ENCODE measurements at places on chromosomes 11 and 22. TPM values are rescaled to one million over a fixed set of nuclear protein-coding genes. Genes with fewer than 3 reads are reported as not detected.

Gene TBX10
- total RNA-seq, result 0.49 TPM

Gene OR56A5
- not detected for total RNA-seq

Gene SCGB1C1
- not detected for total RNA-seq

Gene CCDC81
- total RNA-seq, result 0.12 TPM

Gene CCDC88B
- 2.4 TPM for total RNA-seq

Gene ADM2
- total RNA-seq, result 19.2 TPM

Gene LRP5
- 109 TPM for total RNA-seq

Gene SYT13
- total RNA-seq, result 0.51 TPM

Gene DENND5A
- 22.1 TPM for total RNA-seq

Gene PLEKHB1
- 1.8 TPM for total RNA-seq

Gene GLB1L3
- not detected for total RNA-seq

Gene OR56A3
- total RNA-seq, result not detected

Gene KCNJ11
- 3.7 TPM for total RNA-seq

Gene IFITM1
- 71.3 TPM for total RNA-seq

Gene RNF215
- 10.0 TPM for total RNA-seq

Gene PGM2L1
- 2.0 TPM for total RNA-seq

Gene LRRC56
- 0.12 TPM for total RNA-seq

Gene P4HA3
- 0.78 TPM for total RNA-seq

Gene CEP126
- 0.04 TPM for total RNA-seq

Gene RAB38
- 1.0 TPM for total RNA-seq

Gene LRP4
- total RNA-seq, result 1.1 TPM

Gene FAM180B
- total RNA-seq, result not detected

Gene ABTB2
- total RNA-seq, result 9.7 TPM

Gene RIMBP3C
- 0.12 TPM for total RNA-seq

Gene SMC1B
- not detected for total RNA-seq

Gene PARVA
- 23.3 TPM for total RNA-seq

Gene PHETA2
- 0.87 TPM for total RNA-seq

Gene CDK2AP2
- total RNA-seq, result 56.2 TPM

Gene DEFB131B
- total RNA-seq, result not detected

Gene MAPK11
- 1.7 TPM for total RNA-seq

Gene BRSK2
- total RNA-seq, result not detected

Gene MOGAT2
- total RNA-seq, result 164 TPM

Gene CBLIF
- not detected for total RNA-seq

Gene MMP13
- total RNA-seq, result not detected

Gene ZFTA
- 9.5 TPM for total RNA-seq

Gene SLC22A25
- 19.1 TPM for total RNA-seq

Gene WBP2NL
- total RNA-seq, result 0.66 TPM

Gene KCNJ1
- total RNA-seq, result not detected

Gene DDIAS
- total RNA-seq, result 3.1 TPM

Gene OR52E8
- total RNA-seq, result not detected

Gene PRG3
- total RNA-seq, result not detected

Gene POGLUT3
- total RNA-seq, result 10.0 TPM

Gene SMTN
- total RNA-seq, result 18.3 TPM

Gene ARFGAP3
- total RNA-seq, result 27.6 TPM

Gene KIRREL3
- not detected for total RNA-seq

Gene NNMT
- 2,549 TPM for total RNA-seq

Gene NRXN2
- total RNA-seq, result 1.9 TPM

Gene EXPH5
- 10.5 TPM for total RNA-seq

Gene ASCL2
- 0.68 TPM for total RNA-seq

Gene TPBGL
- total RNA-seq, result not detected

Gene SSTR3
- not detected for total RNA-seq

Gene C22orf42
- not detected for total RNA-seq

Gene OR52N4
- total RNA-seq, result not detected

Gene PHOX2A
- total RNA-seq, result not detected

Gene RAG1
- total RNA-seq, result 1.2 TPM

Gene GNAZ
- 0.26 TPM for total RNA-seq

Gene ZNF202
- 2.8 TPM for total RNA-seq
